ENCODE measurements at places on chromosomes 16 and 17.

- no peak overlapping the region for H3K27ac ChIP-seq
- peaks cover 27% of the 10 kb centered on the region for H3K27me3 ChIP-seq
- no peaks in the 10 kb centered on the region for H3K36me3 ChIP-seq
- H3K4me1 ChIP-seq: peaks cover 7% of the 10 kb centered on the region
- no peak for DNase-seq
Observed at GRCh38 chr17:50218771-50219315, 17.4 kb upstream of the COL1A1 start.

DNA sequence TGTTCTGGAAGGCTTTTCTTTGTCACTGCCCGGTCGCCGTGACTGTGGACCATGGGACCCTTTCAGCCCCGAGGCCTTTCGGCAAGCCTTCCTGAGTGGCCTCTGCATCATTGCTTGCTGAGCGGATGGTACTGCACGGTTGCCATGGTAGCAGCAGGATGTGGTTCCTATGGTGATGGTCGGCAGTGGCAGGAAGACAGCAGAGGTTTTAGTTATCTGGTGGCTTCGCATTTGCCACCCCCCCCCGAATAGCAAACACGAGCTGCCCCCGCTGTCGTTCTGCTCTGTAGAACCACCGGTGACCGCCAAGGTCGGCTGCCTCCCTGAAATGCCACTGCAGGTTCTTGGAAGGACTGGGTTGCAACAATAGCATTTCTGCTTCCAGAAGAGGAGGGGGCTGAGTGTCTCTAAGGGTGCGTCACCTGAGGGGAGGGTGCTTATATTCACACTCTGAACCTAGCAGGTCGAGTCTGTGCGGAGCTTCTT is 76.6 kb downstream of the CMIP start:
- H3K27me3 ChIP-seq: no peaks in the 10 kb centered on the region
- peak overlapping the region; percentile 4 for H3K4me3 ChIP-seq
- H3K27ac ChIP-seq: peak overlapping the region; percentile 79
- peaks cover 3% of the 10 kb centered on the region for H3K36me3 ChIP-seq

- DNase-seq: no peak
- H3K27me3 ChIP-seq: no peaks in the 10 kb centered on the region
- H3K36me3 ChIP-seq: no peaks in the 10 kb centered on the region
- no peak overlapping the region for H3K27ac ChIP-seq
- H3K4me3 ChIP-seq: no peak overlapping the region
Observed at GRCh38 chr16:25478476-25478875, 213.3 kb upstream of the HS3ST4 start.

DNA sequence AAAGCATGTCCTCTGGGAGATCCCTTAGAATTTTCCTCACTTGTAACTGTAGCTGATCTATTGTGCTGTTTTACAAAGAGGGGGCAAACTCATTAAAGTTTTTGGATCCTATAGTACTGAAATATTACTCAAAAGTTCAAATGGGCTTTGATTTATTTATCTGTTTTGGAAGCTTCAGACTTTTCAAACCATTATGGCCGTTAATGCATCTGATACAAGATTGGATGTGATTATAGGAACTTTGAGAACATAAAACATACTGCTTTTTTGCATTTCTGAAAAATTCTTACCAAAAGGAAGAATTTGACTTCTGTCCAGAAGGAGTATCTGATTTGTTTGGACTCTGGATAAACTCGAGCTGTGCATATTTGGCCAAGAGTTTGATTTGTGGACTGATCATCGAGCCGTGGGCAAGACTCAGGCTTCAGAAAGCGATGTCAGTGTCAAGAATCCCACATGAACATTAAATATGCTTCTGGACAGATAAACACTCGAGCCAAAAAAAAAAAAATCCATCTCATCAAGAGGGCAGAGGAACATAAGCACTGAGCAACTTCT is 8.2 kb upstream of the MARCHF10 start:
- no peak for DNase-seq
- H3K27me3 ChIP-seq: peaks cover 19% of the 10 kb centered on the region
- H3K36me3 ChIP-seq: no peaks in the 10 kb centered on the region
- no peak overlapping the region for H3K27ac ChIP-seq

GRCh38 chr16:49350265-49351095 is 23.1 kb upstream of the C16orf78 start:
- no peaks in the 10 kb centered on the region for H3K4me1 ChIP-seq
- H3K4me3 ChIP-seq: no peak overlapping the region
- no peak overlapping the region for H3K27ac ChIP-seq
- DNase-seq: peak; percentile 32

DNA sequence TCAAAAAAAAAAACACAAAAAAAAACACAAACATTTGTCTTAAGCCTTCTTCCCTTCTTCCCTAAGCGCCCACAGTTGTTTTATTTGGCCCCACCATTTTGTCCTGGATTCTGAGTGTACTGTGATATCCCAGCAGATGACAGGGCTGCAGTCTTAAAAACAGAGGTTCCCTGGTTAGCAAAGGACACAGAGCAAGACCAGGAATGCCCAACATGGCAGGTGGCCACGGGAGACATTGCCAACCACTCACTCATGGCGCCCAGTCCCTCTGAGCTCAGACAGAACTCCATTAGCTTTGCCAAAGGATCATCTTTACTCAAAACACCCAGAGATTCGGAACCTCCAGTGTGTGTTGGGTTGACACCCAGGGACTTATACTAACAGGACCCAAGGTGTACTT is 249.3 kb downstream of the MRTFB start:
- H3K27ac ChIP-seq: no peak overlapping the region
- no peaks in the 10 kb centered on the region for H3K36me3 ChIP-seq
- H3K4me3 ChIP-seq: no peak overlapping the region
- DNase-seq: no peak

DNA sequence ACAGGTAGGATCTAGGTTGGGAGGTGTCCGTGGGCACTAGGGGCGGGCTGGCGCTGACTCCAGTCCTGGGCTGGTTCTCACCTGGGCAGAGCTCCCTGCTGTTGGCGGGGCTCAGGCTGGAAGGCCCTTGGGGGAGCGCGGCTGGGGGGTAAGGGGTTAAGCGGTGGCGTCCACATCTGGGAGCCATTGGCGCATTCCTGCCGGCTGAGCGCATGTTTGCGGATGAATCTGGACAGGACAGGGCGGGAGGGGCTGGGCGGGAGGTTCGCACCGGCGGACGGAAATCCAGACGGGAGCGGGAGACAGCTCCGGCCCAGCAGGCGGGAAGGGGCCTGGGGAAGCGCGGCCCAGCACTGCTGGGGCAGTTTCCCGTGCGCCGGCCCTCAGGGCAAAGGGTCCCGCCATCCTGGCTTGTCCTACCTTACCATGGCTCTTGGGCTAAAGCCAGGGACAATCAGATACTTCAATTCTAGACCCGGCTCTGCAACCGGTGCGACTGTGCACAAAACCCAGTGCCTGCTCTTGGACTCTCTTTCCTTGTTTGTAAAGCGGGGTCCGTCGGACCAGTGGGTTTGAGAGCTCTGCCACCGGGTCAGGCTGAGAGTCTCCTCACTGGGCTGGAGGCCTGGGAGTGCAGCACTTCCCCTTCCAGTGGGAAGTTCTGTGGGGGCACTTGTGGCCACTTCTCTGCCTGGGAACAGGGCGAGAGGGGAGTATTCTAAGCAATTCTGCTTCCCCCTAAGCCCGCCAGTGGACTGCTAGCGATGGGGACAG is 7.8 kb downstream of the RARA start:
- no peaks in the 10 kb centered on the region for H3K36me3 ChIP-seq
- H3K27ac ChIP-seq: peak overlapping the region; percentile 88
- H3K27me3 ChIP-seq: peaks cover 3% of the 10 kb centered on the region
- no peak for DNase-seq
- H3K4me3 ChIP-seq: no peak overlapping the region
- peaks cover 77% of the 10 kb centered on the region for H3K4me1 ChIP-seq

- no peak for DNase-seq
- H3K4me1 ChIP-seq: peaks cover 17% of the 10 kb centered on the region
- peaks cover 5% of the 10 kb centered on the region for H3K36me3 ChIP-seq
- no peak within 1 kb of the TSS for H3K27ac ChIP-seq
- peaks cover 8% of the 10 kb centered on the region for H3K27me3 ChIP-seq
- no peak within 1 kb of the TSS for H3K4me3 ChIP-seq
Observed at GRCh38 chr17:49848019-49848473, at the start of gene TAC4. Gene TAC4, minus strand, starts transcription at chr17:49848069. Its CDS starts 52 bp downstream, at chr17:49848017.

DNA sequence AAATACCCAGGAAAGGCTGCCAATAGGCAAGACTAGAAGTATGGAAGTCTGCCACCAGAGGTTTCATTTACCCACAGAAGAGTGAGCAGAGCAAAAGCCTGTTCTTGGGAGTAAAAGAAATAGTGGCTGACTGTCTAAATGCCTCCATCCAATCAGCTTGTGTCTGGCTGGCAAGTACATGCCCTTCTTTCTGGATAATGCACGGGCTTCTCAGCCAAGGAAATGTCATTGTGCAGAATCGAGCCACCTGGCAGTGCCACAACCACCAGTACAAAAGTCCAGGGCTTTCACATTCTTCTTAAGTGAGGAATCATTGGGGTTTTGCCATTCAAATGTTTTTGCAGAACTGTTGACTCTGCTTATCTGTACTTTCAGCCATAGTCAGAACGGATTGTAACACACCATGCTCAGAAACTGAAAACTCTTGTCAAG is 10.1 kb upstream of the ERCC4 start:
- H3K36me3 ChIP-seq: no peaks in the 10 kb centered on the region
- H3K27me3 ChIP-seq: peaks cover 8% of the 10 kb centered on the region
- H3K4me3 ChIP-seq: no peak overlapping the region

GRCh38 chr17:64107500-64108236 is 22.3 kb downstream of the ERN1 start:
- DNase-seq: no peak
- H3K27ac ChIP-seq: peak overlapping the region; percentile 58
- peaks cover 81% of the 10 kb centered on the region for H3K4me1 ChIP-seq
- H3K4me3 ChIP-seq: peak overlapping the region; percentile 26

DNA sequence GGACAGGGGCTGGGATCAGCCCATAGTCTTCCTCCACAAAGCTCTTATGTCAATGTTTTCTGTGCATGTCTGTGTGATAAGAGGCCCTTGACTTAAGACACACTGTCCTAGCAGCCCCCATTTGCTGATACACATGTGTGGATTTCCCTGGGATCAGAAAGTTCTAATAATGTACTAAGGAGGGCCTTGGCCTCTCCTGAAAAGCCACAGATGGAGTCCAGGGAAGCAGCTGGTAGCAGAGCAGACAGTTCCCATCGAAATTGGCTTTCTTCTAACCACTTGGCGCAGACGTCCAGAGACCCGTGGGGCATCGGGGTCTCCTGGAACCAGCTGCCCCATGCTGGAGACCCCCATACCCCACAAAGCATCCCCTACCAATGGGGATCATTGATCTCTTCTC is 4.3 kb upstream of the GP2 start:
- no peak overlapping the region for H3K4me3 ChIP-seq
- H3K27me3 ChIP-seq: no peaks in the 10 kb centered on the region
- no peak overlapping the region for H3K27ac ChIP-seq
- no peaks in the 10 kb centered on the region for H3K36me3 ChIP-seq
- no peak for DNase-seq

GRCh38 chr16:81601008-81601428 is 156.4 kb downstream of the CMIP start:
- H3K27ac ChIP-seq: no peak overlapping the region
- no peak overlapping the region for H3K4me3 ChIP-seq
- no peaks in the 10 kb centered on the region for H3K36me3 ChIP-seq
- DNase-seq: no peak
- peaks cover 23% of the 10 kb centered on the region for H3K4me1 ChIP-seq

DNA sequence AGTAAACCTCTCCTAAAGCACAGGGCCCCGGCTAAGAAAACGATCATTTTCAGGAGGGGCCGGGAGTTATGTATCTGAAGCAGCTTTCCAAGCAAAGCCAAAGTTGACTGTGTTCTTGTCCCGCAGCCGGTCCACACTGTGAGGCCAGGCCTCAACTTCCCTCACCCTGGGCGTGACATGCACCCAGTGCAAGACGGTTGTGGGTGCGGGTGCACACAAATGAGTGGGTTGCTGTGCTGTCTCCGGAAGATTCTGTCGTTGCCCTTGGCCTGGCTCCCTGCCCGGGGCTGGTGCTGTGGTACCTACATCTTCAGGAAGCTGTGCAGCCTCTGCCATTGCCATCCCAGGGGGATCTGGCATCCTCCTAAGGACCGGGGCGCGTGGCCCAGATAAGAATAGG is 16.6 kb downstream of the MLYCD start:
- H3K4me1 ChIP-seq: no peaks in the 10 kb centered on the region
- H3K27ac ChIP-seq: no peak overlapping the region
- no peak overlapping the region for H3K4me3 ChIP-seq
- no peaks in the 10 kb centered on the region for H3K27me3 ChIP-seq
- no peak for DNase-seq

DNA sequence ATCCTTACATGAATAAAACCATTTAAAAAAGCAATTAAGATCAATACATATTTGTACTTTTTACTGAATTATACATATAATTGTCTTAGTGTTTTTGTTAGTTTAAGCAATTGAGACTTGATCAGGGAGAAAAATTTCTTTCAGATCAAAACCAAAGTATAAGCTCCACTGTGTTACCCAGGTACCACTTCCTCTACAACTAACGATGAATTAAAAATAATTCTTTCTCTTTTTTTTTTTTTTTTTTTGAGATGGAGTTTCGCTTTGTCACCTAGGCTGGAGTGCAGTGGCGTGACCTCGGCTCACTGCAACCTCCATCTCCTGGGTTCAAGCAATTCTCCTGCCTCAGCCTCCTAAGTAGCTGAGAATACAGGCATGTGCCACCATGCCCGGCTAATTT is 6.8 kb downstream of the FBXO47 start:
- H3K27ac ChIP-seq: no peak overlapping the region
- H3K4me3 ChIP-seq: no peak overlapping the region
- no peaks in the 10 kb centered on the region for H3K27me3 ChIP-seq
- no peaks in the 10 kb centered on the region for H3K36me3 ChIP-seq

- DNase-seq: no peak
- no peak overlapping the region for H3K27ac ChIP-seq
- H3K4me1 ChIP-seq: no peaks in the 10 kb centered on the region
- peaks cover 3% of the 10 kb centered on the region for H3K27me3 ChIP-seq
Observed at GRCh38 chr16:87160701-87161337, 156.4 kb downstream of the C16orf95 start.

DNA sequence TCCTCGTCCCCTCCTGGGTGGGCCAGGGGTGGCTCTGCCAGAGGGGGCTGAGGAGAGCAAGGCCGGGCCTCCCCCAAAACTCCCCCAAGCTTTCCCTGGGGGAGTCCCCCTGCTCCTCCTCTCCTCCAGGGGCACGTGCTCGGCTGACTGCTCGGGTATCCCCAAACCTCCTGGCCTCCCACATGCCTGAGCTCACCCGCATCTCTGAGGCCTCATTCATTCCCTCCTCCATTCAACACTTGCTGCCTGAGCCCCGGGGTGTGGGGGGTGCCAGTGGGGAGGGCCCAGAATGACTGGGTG is 83.1 kb downstream of the RTN4RL1 start:
- H3K27ac ChIP-seq: no peak overlapping the region
- H3K36me3 ChIP-seq: no peaks in the 10 kb centered on the region
- no peaks in the 10 kb centered on the region for H3K4me1 ChIP-seq
- H3K27me3 ChIP-seq: no peaks in the 10 kb centered on the region
- no peak for DNase-seq
- H3K4me3 ChIP-seq: no peak overlapping the region

Measured in activated T-helper 1 cell treated with anti-CD3 and anti-CD28 coated beads, Interleukin-12 subunit alpha, Interleukin-12 subunit beta, Interleukin-2, Interleukin-4 antibody, amounts not matched to agents 30 ng/mL and 10 ng/mL and 1 ng/mL, durations not matched to agents 14 hours and 24 hours and 36 hours (primary cell).